ENCODE measurements at places on chromosomes 5 and 9. TPM values are rescaled to one million over a fixed set of nuclear protein-coding genes. Genes with fewer than 3 reads are reported as not detected.

GKAP1 gene
- total RNA-seq: 4.8 TPM

ISCA1 gene
- 20.3 TPM for total RNA-seq

STC2 gene
- total RNA-seq: 2.5 TPM

ESM1 gene
- 0.29 TPM for total RNA-seq

PAEP gene
- not detected for total RNA-seq

CYSTM1 gene
- 205 TPM for total RNA-seq

STPG3 gene
- not detected for total RNA-seq

SV2C gene
- total RNA-seq: 0.35 TPM

RNF224 gene
- total RNA-seq: not detected

GLRA1 gene
- total RNA-seq: not detected
